Chondrocyte (in vitro differentiated cells): ENCODE measurements at places on chromosomes 3 and 15. TPM values are rescaled to one million over a fixed set of nuclear protein-coding genes. Genes with fewer than 3 reads are reported as not detected.
A peak's percentile ranks its signal among the peaks of the same experiment; 100 is the strongest.

ARGFX gene
- not detected in 3 replicates for total RNA-seq

GRCh38 chr15:70761046-70761445, 2.3 kb downstream of the UACA start:
- H3K4me3 ChIP-seq, result peak overlapping the region; percentile 91
- H3K4me1 ChIP-seq, result peaks cover 77% of the 10 kb centered on the region
- H3K36me3 ChIP-seq, result peaks cover 6% of the 10 kb centered on the region
- DNase-seq, result no peak
- peak overlapping the region; percentile 94 for H3K27ac ChIP-seq

- no peak overlapping the region for H3K4me3 ChIP-seq
- peaks cover 2% of the 10 kb centered on the region for H3K36me3 ChIP-seq
- H3K27me3 ChIP-seq, result peaks cover 10% of the 10 kb centered on the region
- H3K27ac ChIP-seq, result no peak overlapping the region
- H3K4me1 ChIP-seq, result peaks cover 10% of the 10 kb centered on the region
These were observed 8.6 kb upstream of the TNFAIP8L3 start for GRCh38 chr15:51103330-51103729.

- no peak for DNase-seq
- H3K27me3 ChIP-seq, result peaks cover 39% of the 10 kb centered on the region
- H3K36me3 ChIP-seq, result no peaks in the 10 kb centered on the region
- no peak overlapping the region for H3K27ac ChIP-seq
These were observed 106.6 kb upstream of the PTPRG start for GRCh38 chr3:61454801-61455200.

ARL6 gene
- 4.5 to 8.0 TPM (median 4.7 TPM) in 3 replicates for total RNA-seq

DNA sequence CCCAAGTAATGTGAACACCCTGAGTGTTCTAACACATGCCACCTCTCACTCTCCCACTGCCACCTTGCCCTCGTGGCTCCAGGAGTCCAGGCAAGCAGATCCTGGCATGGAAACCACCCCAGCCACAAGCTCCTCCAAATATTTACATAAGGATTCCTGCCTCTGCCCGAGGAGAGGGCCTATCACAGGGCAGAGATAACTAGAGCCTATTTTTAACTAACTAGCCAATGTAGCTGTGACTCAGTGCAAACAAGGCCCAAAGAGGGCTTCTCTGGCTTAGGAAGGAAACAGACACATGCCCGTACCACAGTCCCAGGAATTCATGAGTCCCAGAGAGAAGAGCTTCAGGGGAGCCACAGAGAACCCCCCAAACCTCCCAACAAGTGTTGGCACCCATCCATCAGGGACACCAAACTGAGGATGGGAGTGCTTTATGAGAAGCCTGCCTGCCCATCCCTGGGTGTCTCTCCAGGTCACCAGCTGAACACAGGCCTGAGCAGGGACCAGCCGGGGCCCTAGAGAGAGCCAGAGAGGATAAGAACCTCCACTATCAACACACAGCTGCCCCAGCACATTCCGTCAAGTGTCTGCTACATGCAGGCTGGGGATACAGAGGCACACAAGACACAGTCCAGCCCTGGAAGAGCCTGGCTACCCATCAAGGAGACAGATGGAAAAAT, 9.2 kb downstream of the FYCO1 start:
- DNase-seq, result no peak
- peaks cover 4% of the 10 kb centered on the region for H3K36me3 ChIP-seq
- peak overlapping the region; percentile 92 for H3K27ac ChIP-seq

GRCh38 chr3:111592936-111593335, 2.2 kb downstream of the ZBED2 start:
- H3K27me3 ChIP-seq, result no peaks in the 10 kb centered on the region
- H3K4me1 ChIP-seq, result peaks cover 67% of the 10 kb centered on the region
- no peak for DNase-seq
- H3K27ac ChIP-seq, result no peak overlapping the region

DNA sequence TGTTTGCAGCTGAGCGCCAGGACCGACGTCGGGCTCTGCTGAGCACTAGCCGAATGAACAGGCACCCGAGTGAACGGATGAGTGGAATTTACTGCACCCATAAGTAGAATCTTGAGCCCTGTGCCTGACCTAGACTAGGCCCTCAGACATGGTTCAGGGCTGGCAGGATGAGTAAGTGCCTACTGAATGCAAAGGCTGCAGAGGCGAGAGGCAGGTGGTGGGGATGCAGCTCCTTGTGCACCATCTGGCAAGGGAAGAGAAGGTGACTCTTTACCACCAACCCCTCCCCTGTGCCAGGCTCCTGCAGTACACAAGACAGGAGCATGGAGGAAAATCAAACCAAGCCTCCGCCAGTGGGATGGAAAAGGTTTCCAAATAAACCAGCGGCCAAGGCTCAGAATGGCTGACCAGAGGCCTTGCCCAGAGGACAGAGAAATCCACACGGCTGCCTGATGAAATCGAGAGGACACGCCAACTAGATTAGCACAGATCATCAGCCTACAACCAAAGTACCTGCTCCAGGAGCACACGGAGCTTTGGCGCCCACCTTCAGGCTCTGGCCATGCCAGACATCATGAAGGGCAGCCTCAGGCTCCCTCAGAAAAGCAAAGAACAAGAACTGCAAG, 141.7 kb upstream of the IQSEC1 start:
- H3K4me1 ChIP-seq, result peaks cover 18% of the 10 kb centered on the region
- H3K27ac ChIP-seq, result no peak overlapping the region
- peaks cover 3% of the 10 kb centered on the region for H3K27me3 ChIP-seq
- H3K4me3 ChIP-seq, result no peak overlapping the region
- DNase-seq, result peak; percentile 25
- H3K36me3 ChIP-seq, result no peaks in the 10 kb centered on the region

DNA sequence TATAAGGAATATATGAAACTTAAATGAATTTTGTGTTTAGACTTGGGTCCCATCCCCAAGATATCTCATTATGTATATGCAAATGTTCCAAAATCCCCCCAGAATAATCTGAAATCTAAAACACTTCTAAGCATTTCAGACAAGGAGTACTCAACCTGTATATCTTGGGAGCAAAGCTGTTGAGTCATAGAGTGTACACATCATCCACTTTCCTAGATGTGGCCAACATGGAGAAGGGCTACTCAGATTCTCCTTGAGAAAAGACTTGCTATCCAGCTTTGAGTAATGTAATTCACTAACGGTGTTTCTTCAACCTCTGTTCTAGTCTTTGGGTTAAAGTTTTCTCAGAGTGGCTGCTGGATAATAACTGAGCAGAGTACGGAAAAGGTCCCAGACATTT, 215.5 kb upstream of the POU1F1 start:
- no peaks in the 10 kb centered on the region for H3K36me3 ChIP-seq
- H3K27me3 ChIP-seq, result peaks cover 21% of the 10 kb centered on the region
- DNase-seq, result no peak
- H3K4me3 ChIP-seq, result no peak overlapping the region
- H3K4me1 ChIP-seq, result no peaks in the 10 kb centered on the region
- no peak overlapping the region for H3K27ac ChIP-seq

CCR9 gene
- not detected in 3 replicates for total RNA-seq

GRCh38 chr3:111737706-111738086, 121.4 kb upstream of the PHLDB2 start:
- peak overlapping the region; percentile 88 for H3K27ac ChIP-seq
- no peak overlapping the region for H3K4me3 ChIP-seq
- peaks cover 63% of the 10 kb centered on the region for H3K4me1 ChIP-seq
- DNase-seq, result no peak
- H3K27me3 ChIP-seq, result no peaks in the 10 kb centered on the region
